ENCODE measurements at places on chromosomes 1 and 21. TPM values are rescaled to one million over a fixed set of nuclear protein-coding genes. Genes with fewer than 3 reads are reported as not detected.

- no peak overlapping the region for H3K4me3 ChIP-seq
- peaks cover 3% of the 10 kb centered on the region for H3K4me1 ChIP-seq
- H3K36me3 ChIP-seq = no peaks in the 10 kb centered on the region
Observed at GRCh38 chr1:34786521-34787325, 5.7 kb downstream of the GJB3 start.

DNA sequence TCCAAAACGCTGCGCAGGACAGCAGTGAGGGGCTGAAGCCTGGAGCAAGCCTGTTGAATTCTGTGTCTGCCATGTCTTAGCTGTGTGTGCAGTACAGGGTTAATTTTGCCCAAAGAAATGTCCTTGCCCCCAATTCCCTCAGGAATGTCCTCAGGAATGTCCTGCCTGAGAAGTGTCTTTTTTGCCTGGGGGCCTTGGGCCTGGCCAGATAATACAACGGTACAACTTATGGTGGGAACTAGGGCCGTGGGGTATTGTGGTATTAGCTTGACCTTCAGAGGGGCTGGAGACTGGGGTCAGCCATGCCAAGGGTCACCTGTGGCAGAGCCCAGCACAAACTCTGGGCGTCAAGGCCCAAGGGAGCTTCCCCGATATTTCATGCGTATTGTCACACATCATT is 107.7 kb downstream of the AJAP1 start:
- H3K4me3 ChIP-seq = no peak overlapping the region
- no peaks in the 10 kb centered on the region for H3K4me1 ChIP-seq
- H3K27ac ChIP-seq = no peak overlapping the region
- no peaks in the 10 kb centered on the region for H3K36me3 ChIP-seq

GRCh38 chr1:159071970-159072582 is 4.5 kb downstream of the AIM2 start:
- no peak for DNase-seq
- H3K27me3 ChIP-seq = no peaks in the 10 kb centered on the region
- H3K4me1 ChIP-seq = no peaks in the 10 kb centered on the region

DNA sequence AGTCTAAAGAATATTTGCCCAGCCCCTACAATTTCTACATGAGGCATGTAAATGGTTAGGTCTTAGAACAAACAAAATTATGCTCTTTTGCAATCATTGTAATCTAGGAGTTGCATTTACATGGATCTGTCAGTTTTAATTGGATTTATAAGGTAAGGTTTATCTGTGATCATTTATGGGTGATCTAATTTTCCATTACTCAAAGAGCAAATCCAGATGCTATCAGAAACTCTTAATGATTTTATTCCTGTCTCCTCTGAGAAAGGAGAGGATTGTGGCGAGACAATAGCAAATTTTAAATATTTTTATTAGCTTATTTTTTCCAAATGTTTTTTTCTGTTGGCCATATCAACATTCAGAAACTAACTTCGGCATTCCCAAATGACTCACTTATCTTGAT is 14.2 kb upstream of the NEGR1 start:
- H3K27ac ChIP-seq = no peak overlapping the region
- no peak overlapping the region for H3K4me3 ChIP-seq
- no peak for DNase-seq
- H3K27me3 ChIP-seq = no peaks in the 10 kb centered on the region
- no peaks in the 10 kb centered on the region for H3K4me1 ChIP-seq

- H3K4me1 ChIP-seq = no peaks in the 10 kb centered on the region
- no peak for DNase-seq
- H3K4me3 ChIP-seq = no peak overlapping the region
- H3K27ac ChIP-seq = no peak overlapping the region
- H3K27me3 ChIP-seq = no peaks in the 10 kb centered on the region
Observed at GRCh38 chr21:35469498-35469897, 420.4 kb upstream of the RUNX1 start.

DNA sequence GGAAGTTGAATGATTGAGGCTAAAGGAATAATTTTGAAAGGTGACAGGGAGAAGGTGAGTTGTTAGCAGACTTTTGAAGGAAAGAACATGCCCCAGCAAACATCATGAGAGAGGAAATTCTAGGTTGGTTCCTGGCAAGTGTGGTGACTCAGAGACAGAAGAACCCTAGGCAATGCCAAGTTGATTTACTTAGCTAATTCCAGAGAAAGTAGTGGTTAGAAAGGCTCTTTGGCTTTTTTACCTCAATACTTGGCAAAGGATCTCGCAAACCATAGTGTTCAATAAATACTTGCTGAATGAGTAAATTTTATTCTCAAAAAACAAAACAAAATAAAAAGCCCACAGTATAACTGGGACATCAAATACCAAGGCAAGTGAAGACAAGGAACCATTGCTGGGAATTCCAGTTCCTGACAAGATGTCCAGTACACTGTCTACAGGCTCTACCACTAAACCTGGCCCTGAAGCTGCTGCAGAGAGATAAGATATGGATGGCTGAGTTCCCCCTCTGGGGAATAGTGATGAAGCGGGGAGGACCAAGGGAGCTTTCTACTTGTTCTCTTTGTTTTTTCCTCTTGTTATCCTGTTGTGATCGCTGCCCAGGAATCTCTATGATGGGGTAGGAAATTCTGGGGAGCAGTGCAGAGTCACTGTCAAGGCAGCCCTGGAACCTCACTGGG is 48.2 kb downstream of the IL12RB2 start:
- no peaks in the 10 kb centered on the region for H3K27me3 ChIP-seq
- no peak overlapping the region for H3K27ac ChIP-seq
- H3K36me3 ChIP-seq = no peaks in the 10 kb centered on the region
- no peaks in the 10 kb centered on the region for H3K4me1 ChIP-seq

DNA sequence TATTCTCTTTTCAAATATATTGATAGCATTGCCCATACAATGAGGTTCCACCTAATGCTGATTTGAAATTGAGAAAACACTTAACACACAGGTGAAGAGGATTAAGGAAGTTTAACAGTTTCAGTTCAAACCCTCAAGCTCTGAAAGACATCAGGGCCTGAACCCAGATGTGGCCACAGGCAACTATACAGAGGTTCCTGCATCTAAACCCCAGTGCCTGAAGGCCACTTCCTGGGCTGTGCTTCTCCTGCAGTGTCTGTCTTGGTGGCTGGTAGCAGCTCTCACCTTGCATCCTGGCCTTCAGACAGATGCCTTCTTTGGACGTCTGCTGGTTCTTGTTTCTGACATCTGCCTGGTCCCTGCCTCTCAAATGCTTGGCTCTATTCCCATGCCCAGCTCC is 25.1 kb upstream of the NGF start:
- H3K4me1 ChIP-seq = no peaks in the 10 kb centered on the region
- no peaks in the 10 kb centered on the region for H3K27me3 ChIP-seq
- no peaks in the 10 kb centered on the region for H3K36me3 ChIP-seq
- no peak overlapping the region for H3K27ac ChIP-seq
- no peak for DNase-seq

WNT4 gene
- total RNA-seq = 4.2 TPM

- peaks cover 4% of the 10 kb centered on the region for H3K4me1 ChIP-seq
- no peak overlapping the region for H3K27ac ChIP-seq
- H3K4me3 ChIP-seq = no peak overlapping the region
- H3K36me3 ChIP-seq = no peaks in the 10 kb centered on the region
Observed at GRCh38 chr1:64100791-64101190, 102.6 kb upstream of the UBE2U start.

CEP170 gene
- 87.1 TPM for total RNA-seq

LINGO4 gene
- not detected for total RNA-seq

DNA sequence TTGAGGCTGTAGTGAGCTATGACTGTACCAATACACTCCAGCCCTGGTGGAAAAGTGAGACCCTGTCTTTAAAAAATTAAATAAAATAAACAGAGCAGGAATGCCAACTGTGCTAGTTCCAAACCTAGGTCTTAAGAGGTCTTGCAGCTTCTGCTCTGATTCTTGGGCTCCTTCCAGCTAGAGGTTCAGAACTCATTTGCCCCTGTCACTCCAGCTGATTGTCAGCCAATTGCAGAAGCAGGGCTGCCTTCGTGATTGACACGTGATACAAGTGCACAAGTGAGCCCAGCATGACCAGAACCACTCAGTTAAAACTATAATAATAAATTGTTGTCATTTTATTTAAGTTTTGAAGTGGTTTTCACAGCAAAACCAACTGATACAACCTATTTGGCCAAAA is 298.4 kb downstream of the USP25 start:
- no peak overlapping the region for H3K27ac ChIP-seq
- no peaks in the 10 kb centered on the region for H3K36me3 ChIP-seq
- no peak for DNase-seq
- no peaks in the 10 kb centered on the region for H3K4me1 ChIP-seq
- no peak overlapping the region for H3K4me3 ChIP-seq
- no peaks in the 10 kb centered on the region for H3K27me3 ChIP-seq

GRCh38 chr1:167899253-167899681 is 14.7 kb downstream of the ADCY10 start:
- H3K27me3 ChIP-seq = no peaks in the 10 kb centered on the region
- no peaks in the 10 kb centered on the region for H3K4me1 ChIP-seq
- H3K27ac ChIP-seq = no peak overlapping the region
- no peak for DNase-seq

DNA sequence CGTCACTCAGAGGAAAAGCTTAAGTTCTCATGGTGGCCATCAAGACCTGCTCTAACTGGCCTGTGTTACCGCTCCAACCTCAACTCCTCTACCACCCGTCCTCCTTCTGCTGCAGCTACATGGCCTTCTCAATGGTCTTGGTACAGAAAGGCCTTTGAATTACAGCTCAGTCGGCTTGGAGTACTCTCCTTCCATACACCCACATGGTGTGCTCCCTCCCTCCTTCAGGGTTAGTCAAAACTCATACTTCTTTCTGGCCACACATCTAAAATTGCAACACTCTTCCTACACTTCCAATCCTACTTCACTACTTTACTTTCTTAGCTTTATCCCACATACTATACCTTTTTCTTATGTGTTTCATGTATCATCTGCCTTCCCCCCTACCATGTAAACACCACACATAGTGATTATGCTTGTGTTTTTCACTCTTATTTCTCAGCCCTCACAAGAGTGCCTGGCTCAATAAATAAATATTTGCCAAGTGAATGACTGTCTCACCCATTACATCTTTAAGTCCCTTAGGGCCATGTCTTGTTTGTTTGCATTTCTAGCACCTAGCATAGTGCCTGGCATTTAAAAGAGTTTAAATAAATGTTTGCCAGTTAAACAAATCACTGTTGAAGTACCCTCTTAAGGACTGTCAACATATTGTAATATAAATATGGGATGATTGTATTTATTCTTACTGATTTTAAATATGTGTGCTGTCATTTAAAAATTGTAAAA is 37.6 kb upstream of the HMCN1 start:
- H3K4me1 ChIP-seq = no peaks in the 10 kb centered on the region
- H3K36me3 ChIP-seq = no peaks in the 10 kb centered on the region
- no peak overlapping the region for H3K4me3 ChIP-seq
- no peak for DNase-seq
- no peak overlapping the region for H3K27ac ChIP-seq

DNA sequence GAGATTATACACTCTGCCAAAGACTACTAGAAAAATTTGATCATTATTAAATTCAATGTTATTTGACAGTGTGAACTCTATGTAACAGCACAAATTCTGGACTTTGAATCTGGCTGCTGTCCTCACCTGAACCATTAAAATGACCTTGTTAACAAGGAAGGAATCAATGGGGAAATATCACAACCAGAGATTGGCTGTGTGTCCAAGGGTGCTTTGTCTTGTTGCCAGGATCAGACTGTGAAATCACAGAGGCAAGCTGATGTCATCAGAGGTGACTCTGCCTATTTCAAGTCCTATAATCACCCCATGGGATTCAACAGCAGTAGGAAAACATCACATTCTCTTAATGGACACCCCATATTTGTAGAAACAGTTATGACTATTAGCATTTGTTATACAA is 46.8 kb downstream of the ADAMTS5 start:
- H3K27me3 ChIP-seq = no peaks in the 10 kb centered on the region
- H3K36me3 ChIP-seq = peaks cover 3% of the 10 kb centered on the region
- no peaks in the 10 kb centered on the region for H3K4me1 ChIP-seq
- no peak overlapping the region for H3K4me3 ChIP-seq
- no peak for DNase-seq
